NCI-H2171 treated with DMSO at 0.1 percent for 48 hours (cell line): ENCODE measurements at places on chromosomes 7 and 10.

- DNase-seq, result no peak
Measured at GRCh38 chr10:60406182-60406581, 16.5 kb upstream of the ANK3 start.

DNA sequence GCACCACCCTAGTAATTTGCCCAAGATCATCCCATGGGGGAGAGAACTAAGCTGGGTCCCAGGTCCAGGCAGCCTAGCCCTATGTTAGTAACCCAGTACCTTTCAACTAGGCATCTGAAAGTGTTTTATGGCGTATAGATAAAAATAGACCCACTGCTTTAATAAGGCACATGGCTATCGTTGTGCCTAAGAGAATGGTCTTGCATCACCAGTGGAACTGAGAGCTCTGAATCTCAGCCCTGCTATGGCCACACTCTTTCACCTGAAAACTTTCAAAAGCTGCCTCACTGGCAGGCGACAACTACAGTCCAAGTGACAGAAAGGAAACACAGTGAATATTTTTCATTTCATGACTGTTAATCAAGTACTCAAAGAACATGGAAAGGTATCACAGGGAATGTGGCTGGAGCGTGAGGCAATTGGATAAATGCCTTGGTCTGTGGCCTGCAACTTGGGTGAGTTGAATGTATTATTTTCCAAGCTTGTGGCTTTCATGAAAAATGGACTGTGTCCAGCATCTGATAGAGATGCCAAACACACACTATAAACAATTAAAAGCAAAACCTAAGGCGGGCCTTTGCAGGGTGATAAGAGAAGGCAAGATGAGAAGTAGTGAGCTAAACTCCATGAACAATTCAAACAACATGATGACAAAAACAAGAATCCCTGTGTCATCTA lies 18.0 kb upstream of the SFMBT2 start:
- DNase-seq, result no peak

GRCh38 chr7:28364082-28364481 lies 48.2 kb upstream of the CREB5 start:
- DNase-seq, result no peak

DNA sequence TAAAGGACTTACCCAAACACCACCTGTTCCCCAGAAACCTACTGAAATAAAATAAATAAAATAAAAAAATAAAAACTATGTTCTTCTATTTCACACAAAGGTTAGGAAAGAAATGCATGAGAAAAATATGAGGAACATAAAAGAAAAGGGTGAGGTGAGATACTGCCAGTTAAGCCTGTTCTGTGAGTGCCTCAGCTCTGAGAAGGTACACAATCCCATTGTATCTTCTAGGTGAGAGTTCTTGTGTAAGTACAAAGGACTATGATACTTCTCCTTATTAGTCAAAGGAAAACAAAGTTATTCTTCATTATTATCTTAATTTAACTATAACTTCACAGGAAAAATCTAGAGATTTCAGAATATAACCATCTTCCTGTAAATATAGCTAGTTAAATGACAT lies 86.0 kb downstream of the ATE1 start:
- no peak for DNase-seq

GRCh38 chr10:8049045-8049864 lies 5.2 kb upstream of the GATA3 start:
- DNase-seq, result no peak

DNA sequence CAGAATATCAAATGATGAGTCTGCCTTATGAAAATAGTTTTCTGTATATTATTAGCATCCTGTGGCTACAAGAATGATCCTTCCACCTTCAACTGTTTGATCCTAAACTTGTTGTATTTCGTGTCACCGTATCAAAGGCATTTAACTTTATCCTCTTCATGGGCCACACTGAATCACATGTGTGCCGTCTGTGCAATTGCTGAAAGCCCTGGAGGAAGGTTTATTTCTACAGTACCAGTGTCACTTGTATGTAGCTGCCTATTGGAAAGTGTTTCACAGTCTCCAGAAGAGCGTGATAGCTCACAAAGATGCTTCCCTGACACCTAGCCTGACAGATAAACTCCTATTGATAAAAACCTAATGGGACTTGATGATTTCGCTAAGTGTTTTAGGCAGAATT lies 94.5 kb downstream of the ITGA8 start:
- no peak for DNase-seq

GRCh38 chr10:34809796-34810195 lies 5.3 kb downstream of the PARD3 start:
- no peak for DNase-seq

DNA sequence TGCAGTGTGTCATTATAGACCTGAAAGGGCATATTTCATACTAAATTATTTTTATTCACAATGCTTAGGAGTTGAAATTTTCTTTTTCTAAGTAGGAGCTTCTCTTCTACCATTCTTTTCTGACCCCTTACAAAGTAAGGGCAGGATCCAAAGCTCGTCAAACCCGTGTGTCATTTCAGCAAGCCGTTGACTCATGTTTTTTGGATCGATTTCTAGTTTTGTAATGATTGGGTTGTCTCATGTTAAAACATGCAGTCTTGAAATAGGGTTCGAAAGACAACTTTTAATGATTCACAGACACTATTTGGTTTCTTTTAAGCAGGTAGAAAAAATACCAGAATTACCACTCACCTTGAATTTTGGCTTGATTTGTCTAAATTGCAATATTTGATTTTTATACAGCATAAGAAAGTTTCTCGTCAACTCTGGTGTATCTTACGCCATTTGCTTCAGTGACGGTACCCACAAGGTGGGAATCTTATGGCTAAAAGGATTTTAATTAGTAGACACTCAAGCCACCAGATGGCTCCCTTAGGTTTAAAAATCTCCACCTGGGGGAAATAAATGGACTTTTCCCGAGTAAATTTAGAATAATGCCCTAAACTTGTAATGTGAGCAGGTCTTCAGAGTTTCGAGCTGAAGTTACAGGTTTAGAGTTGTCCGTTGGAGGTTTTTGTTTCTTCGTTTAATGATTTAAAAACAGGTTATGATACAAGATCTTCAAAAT lies 283.4 kb downstream of the CCDC3 start:
- no peak for DNase-seq

GRCh38 chr10:49758249-49758930 lies 3.7 kb downstream of the OGDHL start:
- no peak for DNase-seq

GRCh38 chr7:1247527-1248041 lies 14.9 kb downstream of the UNCX start:
- DNase-seq, result peak; percentile 78

- DNase-seq, result no peak
Measured at GRCh38 chr10:103307594-103307993, 30.7 kb downstream of the INA start.

- no peak for DNase-seq
Measured at GRCh38 chr10:46235705-46236545, 50.9 kb upstream of the ANTXRL start.

GRCh38 chr7:85781606-85782005 lies 594.8 kb upstream of the SEMA3D start:
- DNase-seq, result no peak

GRCh38 chr10:113947184-113948041 lies 93.0 kb downstream of the NHLRC2 start:
- DNase-seq, result no peak

GRCh38 chr7:111394891-111395290 lies 167.4 kb downstream of the IMMP2L start:
- DNase-seq, result no peak

- no peak for DNase-seq
Measured at GRCh38 chr10:18399158-18399557, 252.2 kb downstream of the NSUN6 start.

DNA sequence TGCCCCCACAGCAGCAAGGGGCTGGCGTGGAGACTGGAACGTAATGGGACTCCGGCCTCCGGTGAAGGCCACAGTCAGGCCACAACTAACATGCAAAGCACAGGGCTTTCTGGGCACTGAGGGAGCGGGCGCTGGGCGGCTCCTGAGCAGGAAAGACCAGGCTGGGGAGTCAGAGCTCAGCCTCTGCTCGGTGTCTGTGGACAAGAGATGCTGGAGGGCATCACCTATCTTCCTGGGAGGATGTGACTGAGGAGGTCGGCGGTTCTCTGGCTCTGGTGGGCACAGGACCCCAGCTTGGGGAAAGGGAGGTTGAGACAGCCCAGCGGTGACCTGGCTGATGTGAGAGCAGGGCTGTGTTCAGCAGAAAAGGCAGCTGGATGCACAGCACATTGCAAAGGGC lies 11.7 kb downstream of the CNPY1 start:
- DNase-seq, result no peak

DNA sequence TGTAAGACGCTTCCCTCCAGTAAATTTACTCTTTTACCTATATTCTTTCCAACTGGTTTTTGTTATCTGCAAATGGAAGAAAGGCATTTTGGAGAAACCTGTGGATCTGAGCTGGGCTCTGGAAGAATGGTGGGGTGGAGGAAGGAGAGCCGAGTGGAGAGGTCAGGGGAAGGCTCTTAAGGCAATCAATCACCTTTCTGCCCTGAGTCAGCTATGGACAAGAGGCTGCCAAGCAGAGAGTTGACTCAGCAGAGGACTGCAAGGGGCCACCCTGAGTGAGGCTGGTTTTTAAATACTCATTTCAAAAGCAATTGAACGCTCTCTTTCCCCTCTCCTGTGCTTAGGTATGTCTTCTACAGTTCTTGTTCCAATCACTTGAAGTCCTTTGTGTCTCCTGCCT lies 81.8 kb downstream of the SPAG6 start:
- no peak for DNase-seq

DNA sequence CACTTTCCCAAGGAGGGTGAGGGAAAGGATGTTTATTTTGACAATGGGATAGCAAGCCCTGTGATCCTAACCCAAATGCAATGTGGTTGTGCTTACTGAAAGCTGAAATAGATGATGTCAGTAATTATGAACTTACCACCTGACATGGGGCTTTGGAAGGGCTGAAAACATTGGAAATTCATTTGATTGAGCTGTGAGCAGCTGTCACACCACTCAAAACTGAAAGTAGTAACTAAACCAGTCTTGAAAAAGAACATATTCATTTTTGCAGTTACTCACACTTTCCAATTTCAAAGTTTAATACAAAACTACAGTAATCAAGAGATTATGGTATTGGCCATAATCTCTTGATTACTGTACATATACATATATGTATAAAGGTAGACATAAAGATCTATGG lies 155.5 kb upstream of the HPS1 start:
- DNase-seq, result no peak

- no peak for DNase-seq
Measured at GRCh38 chr7:129568240-129568639, 43.3 kb upstream of the NRF1 start.

DNA sequence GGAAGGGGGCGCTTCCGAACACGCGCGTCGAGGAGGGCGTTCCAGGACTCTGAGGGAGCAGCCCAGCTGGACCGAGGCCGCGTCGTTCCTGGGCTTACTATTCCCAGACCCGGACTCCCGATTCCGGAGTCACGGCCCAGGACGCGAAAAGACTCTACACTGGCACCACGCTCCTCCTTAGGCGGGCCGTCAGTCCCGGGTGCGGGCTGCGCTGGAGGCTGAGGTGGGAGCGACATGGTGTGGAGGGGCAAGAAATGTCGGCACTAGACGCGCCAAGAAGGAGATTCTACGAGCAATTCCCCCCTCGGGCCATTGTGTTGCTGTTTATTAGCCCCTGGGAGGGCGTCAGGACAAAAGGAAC lies 584 bp upstream of the RUNDC3B start:
- DNase-seq, result no peak

- no peak for DNase-seq
Measured at GRCh38 chr10:19412531-19412930, 363.9 kb downstream of the MALRD1 start.

- peak; percentile 69 for DNase-seq
Measured at GRCh38 chr10:121598263-121599249, at the start of gene FGFR2. Gene FGFR2 (minus strand): TSS chr10:121598444. CDS start chr10:121593817, 4,627 bp downstream.

DNA sequence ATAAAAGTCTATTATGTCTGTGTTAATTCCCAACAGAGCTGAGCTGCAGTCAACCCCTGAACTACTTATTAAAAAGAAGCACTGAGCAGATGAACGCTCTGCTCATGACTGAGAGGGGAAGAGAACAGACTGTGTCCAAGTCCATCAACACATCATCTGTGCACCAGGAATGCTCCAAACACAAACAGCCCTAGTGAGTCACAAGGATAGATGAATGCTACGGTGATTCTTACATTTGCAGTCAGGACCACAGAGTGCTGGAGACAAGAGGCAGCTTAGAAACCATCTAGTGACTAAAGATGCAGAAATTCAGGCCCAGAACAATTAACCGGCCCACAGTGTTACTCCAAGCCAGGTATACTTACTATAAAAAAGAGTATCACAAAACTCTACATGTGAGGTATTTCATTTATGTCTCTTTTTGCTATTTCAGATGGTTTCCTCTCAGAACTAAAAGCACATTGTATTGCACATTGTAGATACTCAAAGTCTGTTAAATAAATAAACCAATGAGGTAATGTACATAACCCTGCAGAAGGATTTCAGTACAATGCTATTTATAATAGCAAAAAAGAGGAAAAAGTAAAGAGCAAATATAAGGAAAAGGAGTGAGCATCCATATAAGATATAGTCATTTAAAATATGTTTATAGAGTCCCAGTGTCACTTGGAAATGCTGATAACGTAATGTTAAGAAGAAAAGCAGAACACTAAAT lies 159.2 kb downstream of the KCNMA1 start:
- DNase-seq, result no peak

DNA sequence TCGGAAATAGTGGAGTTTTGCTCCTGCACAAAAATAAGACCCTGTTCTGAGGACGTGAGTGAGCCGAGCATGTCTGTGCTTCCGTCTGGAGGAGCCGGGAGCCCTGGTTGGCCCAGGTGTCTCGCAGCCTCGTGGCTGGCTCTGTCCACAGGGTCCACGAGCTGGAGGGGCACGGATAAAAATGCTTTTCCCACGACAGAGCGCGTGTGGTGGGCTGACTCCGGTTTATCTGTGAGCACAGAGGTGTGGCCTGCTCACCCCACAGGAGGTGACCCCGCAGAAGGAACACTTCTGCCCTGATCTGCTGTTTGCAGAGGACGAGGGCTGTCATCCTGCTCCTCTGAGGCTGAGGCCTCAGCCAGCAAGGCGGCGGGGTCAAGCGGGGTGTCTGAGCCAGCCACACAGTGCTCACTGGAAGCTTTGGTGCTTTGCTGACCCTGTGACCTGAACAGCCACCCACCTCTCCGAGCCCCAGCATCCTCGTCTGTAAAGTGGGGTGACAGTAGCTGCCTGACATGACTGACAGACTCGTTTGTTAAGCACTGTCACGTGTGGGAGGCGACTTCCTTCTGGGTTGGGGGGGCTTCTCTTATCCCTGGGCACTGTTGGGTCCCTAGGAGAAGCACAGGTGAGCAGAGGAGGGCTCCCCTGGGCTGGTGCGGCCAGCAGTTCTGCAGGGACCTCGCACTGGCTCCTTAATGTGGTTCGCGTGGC lies 162.5 kb downstream of the DNAJB6 start:
- no peak for DNase-seq

GRCh38 chr7:137656227-137656849 lies 190.4 kb downstream of the DGKI start:
- peak; percentile 61 for DNase-seq

GRCh38 chr7:3005257-3005656 lies 38.4 kb downstream of the CARD11 start:
- no peak for DNase-seq

- no peak for DNase-seq
Measured at GRCh38 chr10:58467931-58468635, 44.6 kb upstream of the BICC1 start.

GRCh38 chr10:31820778-31821369 lies 107.8 kb downstream of the ARHGAP12 start:
- no peak for DNase-seq
